ENCODE measurements at places on chromosomes 12 and 14. TPM values are rescaled to one million over a fixed set of nuclear protein-coding genes. Genes with fewer than 3 reads are reported as not detected.

Gene PTPRO
- 1.1 TPM for polyA plus RNA-seq

Gene SMOC1
- 1.5 TPM for polyA plus RNA-seq

Gene ZDHHC22
- not detected for polyA plus RNA-seq

DNA sequence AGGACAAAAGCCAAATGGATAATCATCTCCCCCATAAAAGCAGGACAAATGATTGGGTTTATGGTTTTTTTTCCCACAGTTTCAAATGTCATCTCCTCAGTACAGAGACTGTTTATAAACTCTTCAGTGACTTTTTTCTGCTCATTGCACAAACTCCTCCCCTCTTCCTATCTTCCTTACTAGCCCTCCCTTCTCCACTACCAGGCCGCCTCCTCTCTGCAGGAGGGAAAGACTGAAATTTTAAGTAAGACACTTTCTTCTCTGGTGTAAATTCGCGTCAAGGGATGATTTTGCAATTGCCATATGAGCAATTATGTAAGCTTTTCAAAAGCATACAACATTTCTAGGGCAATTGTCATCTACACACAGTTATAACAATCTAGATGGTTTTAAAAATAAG lies 37.0 kb downstream of the BTG1 start:
- DNase-seq = no peak

GRCh38 chr12:60333461-60333860 lies 737.6 kb downstream of the SLC16A7 start:
- DNase-seq = no peak

- DNase-seq = no peak
Measured at GRCh38 chr14:89851106-89851505, 103.4 kb downstream of the EFCAB11 start.

Gene INHBC
- polyA plus RNA-seq = 0.24 TPM

Gene GOLT1B
- 39.7 TPM for polyA plus RNA-seq

Gene GLRX5
- polyA plus RNA-seq = 58.2 TPM

DNA sequence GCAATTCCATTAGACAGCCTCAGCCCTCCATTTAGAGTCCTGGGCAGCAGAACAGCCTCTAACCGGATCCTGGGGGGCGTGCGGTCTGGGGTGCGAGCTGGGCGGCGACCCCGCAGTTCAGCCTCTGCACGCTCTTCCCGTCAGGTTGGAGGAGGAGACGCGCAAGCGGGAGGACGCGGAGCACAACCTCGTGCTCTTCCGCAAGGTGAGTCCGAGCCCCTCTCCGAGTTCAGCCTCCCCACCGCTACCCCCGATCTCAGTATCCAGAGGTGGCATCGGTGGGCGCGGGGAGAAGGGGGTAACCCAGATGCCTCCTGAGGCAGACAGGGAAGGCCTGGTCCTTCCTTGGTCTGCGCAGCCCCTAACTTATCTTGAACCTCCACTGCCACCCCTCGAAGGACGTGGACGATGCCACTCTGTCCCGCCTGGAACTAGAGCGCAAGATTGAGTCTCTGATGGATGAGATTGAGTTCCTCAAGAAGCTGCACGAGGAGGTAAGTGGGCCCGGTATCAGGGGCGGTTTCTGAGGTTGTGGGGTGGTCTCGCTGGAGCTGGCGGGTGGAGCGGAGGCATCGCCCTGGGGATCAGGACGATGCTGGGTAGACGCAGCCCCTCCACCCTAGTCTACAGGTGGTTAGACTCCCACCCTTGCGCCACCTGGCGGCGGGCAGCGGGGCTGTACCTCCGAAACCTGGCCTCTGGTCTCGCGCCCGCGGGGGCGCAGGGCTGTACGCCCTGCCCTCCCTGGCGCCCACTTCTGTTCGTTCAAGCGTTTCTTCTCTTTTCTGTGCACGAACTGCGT lies 1.3 kb downstream of the PRPH start:
- peak; percentile 40 for DNase-seq

- no peak for DNase-seq
Measured at GRCh38 chr12:2696136-2696535, 98.6 kb upstream of the FKBP4 start.

DNA sequence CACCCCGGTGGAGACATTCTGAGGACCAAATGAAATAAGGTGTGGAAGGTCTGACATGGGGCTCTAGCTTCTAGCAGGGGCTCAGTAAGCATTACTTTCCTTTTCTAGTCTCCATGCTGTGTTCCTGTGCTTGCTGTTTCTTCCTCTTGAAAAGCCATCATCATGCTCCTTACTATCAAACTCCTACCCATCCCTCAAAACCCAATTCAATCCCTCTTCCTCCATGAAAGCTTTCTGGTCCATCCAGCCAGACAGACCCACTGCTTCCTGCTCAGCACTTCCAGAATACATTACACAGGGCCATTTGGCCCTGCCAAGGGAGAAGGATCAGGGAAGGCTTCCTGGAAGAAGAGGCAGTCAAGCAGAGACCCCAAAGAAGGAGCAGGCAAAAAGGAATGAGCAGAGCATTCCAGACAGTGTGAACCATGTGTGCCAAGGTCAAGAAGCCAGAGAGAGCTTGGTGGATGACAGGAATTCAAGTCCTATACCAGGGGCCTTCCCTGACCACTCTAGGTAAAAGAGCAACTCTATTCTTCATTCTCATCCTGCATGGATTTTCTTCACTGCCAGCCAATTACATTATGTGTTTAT lies 59.5 kb downstream of the NUAK1 start:
- no peak for DNase-seq

Data from left lung (tissue), 14 donors.